ENCODE measurements at places on chromosomes 3 and 15.
A peak's percentile ranks its signal among the peaks of the same experiment; 100 is the strongest.

DNA sequence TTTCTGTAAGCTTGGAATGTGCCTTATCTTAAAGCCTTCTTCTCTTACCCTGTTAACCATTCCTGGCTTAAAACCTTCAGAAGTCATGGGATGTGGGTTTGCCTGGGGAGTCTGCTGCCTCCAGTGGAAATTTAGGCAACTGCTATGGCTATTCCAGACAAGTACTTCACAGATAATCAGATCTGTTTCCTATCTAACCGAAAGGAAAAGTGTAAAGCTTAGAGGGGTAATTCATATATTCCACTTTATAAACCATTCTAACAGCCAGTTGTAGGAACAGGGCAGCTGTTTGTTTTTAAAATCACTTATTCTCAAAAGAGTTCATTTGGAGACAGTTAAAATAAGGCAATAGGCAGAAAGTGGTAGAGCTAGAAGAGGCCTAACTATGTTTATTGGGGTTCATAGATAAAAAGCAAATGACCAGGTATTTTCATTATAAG, 219.9 kb downstream of the TCF12 start:
- DNase-seq, result no peak

GRCh38 chr15:31435912-31436628, 109.4 kb downstream of the KLF13 start:
- DNase-seq, result no peak

- no peak for DNase-seq
Observed at GRCh38 chr3:185753354-185753753, 71.5 kb downstream of the IGF2BP2 start.

- DNase-seq, result no peak
Observed at GRCh38 chr3:114405202-114405990, 111.6 kb downstream of the TIGIT start.

- DNase-seq, result no peak
Observed at GRCh38 chr15:31268911-31269784, 57.5 kb upstream of the KLF13 start.

- DNase-seq, result no peak
Observed at GRCh38 chr15:96462768-96463750, 132.6 kb downstream of the NR2F2 start.

- no peak for DNase-seq
Observed at GRCh38 chr3:30156586-30157498, 449.6 kb upstream of the TGFBR2 start.

DNA sequence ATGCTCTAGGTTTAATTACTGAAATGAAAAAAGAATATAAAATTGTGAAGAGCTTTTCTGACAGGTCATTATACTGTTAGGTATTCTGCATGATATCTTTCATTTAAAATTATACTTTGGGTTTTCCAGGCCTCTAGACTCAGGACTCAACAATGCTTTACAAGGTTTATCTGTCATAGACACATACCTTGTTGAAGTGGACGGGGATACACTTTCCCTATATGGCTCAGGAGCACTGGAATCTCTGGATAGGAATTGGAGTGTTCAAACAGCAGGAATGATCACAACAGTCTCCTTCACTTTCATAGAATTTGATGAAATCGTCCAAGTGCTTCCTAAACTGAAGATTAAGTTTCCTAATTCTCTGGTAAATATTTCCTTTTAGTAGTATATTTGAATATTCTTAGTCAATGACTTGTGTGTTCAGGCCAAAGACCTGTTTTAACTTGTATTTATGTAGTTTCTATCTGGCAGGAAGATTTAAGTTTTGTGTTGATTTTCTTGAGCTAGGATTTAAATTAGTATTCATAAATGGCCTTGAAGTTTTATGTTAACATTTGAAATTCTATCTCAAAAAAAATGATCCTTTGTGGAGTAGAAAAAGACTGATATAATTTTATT, 106.9 kb upstream of the THSD4 start:
- DNase-seq, result no peak

DNA sequence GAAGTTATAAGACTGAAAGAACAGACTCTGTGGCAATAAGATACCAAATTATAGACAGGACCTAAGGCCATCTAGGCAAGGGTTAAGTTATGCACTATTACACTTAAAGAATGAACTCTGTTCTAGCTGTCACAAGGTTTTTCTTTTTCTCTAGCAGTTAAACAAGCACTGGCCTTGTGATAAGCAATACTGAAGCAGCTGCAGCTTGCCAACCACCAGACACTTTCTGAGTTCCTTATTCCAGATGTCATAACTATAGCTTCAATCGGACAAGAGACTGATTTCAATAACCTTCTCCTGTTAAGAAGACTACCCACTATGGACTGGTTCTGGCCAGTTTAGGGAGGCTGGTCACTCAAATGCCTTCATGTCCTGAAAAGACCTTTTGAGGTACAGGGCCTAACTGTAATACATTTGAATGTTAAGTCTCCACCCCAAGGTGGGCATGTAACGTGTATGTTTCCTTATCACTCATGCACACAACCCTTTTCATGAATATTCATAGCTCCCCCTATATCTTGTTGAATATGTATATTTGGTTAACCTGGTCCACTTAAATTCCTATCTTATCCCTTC, 85.8 kb downstream of the CFAP20DC start:
- DNase-seq, result no peak

DNA sequence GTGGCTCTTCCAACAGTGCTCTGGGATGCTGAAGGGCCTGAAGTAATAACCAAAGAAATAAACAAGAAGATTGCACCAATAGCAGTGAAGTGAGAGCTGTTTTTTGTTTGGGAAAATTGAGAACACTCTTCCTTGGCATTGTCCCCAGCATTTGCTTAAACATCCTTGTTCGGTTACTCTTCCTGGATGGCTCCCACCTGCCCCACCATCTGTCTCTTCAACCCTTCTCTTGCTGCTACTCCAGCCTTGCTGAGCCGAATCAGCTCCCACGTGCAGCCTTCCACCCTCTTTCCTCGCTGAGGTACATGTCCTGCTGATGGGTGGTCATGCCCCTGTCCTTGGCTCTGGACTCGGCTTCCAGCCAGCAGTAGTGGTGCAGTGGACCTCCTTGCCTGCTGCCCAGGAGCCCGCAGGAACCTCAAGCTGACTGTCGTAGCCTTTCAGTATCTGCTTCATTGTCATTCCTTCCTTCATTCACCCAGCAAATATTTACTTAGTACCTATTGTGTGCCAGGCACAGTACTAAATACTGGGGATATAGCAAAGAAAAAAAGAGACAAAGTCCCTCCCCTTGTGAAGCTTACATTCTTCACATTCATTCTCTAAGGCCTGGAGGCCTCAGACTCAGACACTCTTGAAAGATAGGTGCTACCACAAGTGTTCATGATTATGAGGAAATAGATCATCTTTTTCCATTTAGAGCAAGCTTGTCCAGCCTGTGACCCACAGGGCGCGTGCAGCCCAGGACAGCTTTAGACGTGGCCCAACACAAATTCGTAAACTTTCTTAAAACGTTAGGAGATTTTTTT, 17.1 kb upstream of the VILL start:
- DNase-seq, result no peak

GRCh38 chr3:128072454-128073184, 20.4 kb downstream of the SEC61A1 start:
- no peak for DNase-seq

- no peak for DNase-seq
Observed at GRCh38 chr3:174436367-174436766, 422.8 kb upstream of the NAALADL2 start.

GRCh38 chr3:107880702-107881101, 210.1 kb downstream of the CD47 start:
- no peak for DNase-seq

DNA sequence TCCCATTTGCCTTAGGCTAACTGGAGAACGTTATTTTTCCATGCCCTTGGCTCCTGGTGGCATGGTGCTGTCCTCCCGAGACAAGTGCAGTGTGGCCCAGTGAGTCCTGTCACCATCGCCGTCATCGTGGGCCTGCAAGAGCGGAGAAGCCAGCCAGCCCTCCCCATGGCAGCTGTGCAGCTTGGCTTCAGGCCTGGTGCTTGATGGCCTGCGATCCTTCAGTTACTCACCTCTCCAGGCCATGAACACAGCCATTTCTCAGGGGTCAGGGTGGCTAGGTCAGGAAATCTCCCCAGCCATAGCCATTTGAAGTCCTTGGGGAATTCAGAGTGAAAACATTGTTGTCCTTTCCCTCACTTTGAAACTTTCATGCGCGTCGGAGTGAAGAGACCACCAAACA, 189.0 kb upstream of the RGMA start:
- no peak for DNase-seq

- DNase-seq, result no peak
Observed at GRCh38 chr15:90680371-90680935, 36.7 kb upstream of the BLM start.

GRCh38 chr3:197858133-197858532, 67.1 kb downstream of the LRCH3 start:
- no peak for DNase-seq

GRCh38 chr3:34106879-34107278, 308.4 kb downstream of the PDCD6IP start:
- peak; percentile 33 for DNase-seq

- no peak for DNase-seq
Observed at GRCh38 chr3:131283862-131284261, 97.7 kb upstream of the NUDT16 start.

DNA sequence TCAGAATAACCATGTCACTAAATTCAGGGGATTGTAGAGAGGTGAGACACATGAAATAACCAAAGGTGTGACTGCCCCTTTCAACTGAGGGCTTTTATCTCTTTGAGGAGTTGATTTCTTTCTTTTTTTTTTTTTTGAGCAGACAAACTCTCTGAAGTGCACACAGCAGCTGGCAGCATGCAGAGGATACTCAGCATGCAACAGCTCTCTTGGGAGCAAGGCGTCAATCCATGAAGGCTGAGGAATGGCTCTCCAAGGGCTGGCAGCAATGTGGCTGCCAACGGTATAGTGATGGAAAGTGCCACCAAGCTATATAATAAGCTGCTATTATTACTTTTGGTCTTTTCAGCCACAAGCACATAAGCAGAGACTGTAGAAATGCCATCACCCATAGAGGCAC, 226.7 kb upstream of the FEZF2 start:
- no peak for DNase-seq

DNA sequence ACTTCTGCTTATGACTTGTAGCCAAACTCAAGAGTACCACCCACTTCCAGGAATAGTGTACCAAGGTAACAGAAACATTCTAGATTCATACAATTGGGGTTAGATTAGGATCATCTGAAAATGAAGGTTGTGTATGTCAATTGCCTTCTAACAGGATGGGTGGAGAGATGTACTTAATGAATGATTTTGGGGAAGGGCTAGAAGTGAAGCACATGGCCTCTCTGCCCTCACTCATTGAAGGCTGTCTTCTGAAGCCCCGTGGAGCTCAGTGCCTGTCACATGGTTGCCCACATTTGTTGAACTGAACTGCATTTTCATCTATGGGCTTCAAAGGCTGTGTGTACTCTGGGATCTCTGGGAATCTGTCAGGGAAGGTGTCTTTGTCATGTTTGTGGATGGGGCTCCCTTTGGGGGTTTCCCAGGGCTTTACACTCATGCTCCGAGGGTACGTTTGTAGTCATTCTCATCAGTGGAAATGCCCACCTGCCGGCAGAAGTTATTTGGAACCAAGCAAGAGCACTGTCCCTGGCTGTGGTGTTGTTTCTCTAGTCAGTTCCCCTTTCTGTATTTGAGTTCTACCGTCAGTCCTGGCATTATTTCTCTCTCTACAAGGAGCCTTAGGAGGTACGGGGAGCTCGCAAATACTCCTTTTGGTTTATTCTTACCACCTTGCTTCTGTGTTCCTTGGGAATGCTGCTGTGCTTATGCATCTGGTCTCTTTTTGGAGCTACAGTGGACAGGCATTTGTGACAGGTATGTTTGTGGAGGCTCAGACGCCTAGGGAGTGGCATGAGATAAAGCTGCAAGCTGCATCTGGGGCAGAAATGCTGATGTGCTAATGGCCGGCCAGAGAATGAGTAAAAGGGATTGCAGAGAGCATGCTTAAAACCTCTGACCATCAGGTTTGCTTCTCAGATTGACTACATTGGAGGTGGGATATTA, 22.4 kb downstream of the CD86 start:
- DNase-seq, result no peak

DNA sequence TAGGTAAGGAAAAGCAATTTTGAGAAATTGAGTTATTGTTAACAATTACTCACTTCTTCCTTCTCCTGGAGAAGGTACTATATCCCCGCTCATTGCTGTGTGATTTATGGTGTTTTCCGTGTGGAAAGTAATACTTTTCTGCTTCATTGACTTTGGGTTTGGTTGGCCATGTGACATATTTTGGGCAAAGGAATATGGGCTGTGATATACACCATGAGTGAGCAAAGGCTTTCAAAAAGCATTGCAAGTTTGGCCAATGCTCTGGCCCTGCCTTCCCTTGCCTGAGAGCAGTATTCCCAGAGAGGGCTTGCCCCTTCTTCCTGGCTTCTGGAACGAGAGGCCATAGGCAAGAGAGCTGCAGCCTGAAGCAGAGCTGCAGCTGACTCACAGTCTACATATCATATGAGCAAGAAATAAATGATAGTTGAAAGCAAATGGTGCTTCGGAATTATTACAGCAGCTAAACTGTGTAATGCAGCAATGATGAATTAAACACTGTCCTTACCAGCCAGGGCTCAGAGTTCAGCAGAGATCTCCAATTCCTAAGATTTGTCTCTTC, 216.8 kb upstream of the CD96 start:
- DNase-seq, result no peak

- DNase-seq, result no peak
Observed at GRCh38 chr15:71568227-71568626, 242.1 kb upstream of the NR2E3 start.

DNA sequence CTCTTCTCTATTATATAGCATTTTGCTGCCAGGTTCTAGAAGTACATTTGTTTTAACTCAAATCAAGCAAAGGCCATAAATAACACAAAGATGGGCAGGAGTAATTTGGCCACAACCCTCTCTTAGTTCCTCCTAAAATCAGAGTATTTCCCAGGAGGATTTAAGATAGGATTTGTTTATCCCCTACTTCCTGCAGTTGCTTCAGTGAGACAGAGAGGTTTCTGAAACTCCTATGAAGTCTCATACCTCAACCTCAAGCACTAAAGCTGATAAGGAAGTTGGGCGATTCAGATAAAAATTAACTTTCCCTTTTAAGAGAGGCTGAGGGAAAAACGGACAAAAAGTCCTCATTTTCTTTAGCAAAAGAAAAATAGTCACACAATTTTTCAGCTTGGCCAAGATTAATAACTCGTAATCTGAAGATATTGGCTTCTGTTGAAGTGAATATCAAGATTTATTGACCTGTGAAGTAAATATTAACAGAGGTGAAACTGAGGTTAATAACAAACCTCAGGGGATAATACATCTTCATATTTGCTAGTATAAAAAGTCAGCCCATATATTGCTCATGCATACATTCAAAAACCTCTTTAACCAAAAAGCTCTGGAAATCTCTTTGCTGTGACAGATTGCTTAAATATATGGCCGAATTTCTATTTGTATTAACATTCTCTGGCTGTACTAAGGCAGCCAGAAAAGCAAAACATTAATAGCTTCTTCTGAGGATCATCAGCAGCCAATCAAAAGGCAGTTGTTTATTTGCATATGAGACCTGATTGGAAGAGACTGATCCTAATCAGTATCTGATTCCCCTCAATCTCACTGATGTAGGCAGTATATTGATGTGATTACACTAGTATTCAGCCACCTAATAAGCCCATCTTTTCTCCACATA, 90.6 kb upstream of the GADL1 start:
- no peak for DNase-seq
